Activated CD8-positive, alpha-beta memory T cell treated with anti-CD3 and anti-CD28 coated beads, Interleukin-2, amount 50 U/mL, for 48 hours (primary cell): ENCODE measurements at places on chromosomes 5 and 9.

GRCh38 chr9:82208741-82209450, 220.3 kb downstream of the SPATA31D1 start:
- no peak for DNase-seq

DNA sequence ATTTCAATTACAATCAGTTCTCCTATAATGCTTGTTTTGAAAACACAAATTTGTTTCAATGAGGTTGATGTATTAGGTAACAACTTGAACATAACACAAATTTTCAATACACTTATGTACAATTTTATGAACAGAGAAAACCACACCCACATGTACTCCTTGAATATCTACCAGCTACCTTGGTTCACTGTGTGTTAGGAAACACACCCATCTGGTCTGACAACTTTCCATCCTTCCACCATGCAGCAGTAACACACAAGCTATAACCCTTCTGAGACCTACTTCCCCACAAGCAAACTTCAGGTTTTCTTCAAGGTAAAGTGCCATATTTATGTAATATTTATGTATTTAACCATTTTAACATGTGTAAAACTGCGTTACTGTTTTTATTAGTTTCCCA, 36.4 kb upstream of the UBQLN1 start:
- no peak for DNase-seq

GRCh38 chr5:167294882-167295680, 996.4 kb upstream of the WWC1 start:
- DNase-seq, result no peak

GRCh38 chr5:170289764-170290163, 7.8 kb downstream of the LCP2 start:
- DNase-seq, result peak; percentile 53
